ENCODE measurements at places on chromosomes 11 and 22.

GRCh38 chr22:24592058-24592850, 619 bp downstream of the LRRC75B start:
- no peak for DNase-seq

GRCh38 chr11:126560221-126560620, 204.7 kb downstream of the ST3GAL4 start:
- DNase-seq, result no peak

DNA sequence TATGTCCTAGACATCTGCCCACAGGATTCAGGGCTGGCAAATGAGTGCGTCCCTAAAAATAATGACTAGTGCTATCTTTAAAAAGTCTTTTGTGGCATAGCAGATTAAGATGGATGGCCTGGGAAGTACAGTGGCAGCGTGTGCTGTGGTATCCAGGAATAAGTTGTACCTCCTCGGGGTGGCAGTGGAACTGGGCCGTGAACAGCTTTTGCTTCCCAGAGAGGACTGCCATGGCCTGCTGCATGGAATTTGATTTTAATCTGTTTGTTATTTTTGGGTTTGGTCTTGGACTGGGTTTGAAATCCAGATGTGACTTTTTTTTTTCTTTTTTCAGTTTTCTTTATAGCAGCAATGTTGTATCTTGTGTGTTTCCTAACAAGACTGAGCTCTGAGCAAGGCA, 71.3 kb upstream of the PARVG start:
- no peak for DNase-seq

GRCh38 chr11:76206327-76207081, at the start of gene WNT11:
WNT11 (minus strand) TSS chr11:76206502; CDS start chr11:76206407, 95 bp downstream.
- no peak for DNase-seq

DNA sequence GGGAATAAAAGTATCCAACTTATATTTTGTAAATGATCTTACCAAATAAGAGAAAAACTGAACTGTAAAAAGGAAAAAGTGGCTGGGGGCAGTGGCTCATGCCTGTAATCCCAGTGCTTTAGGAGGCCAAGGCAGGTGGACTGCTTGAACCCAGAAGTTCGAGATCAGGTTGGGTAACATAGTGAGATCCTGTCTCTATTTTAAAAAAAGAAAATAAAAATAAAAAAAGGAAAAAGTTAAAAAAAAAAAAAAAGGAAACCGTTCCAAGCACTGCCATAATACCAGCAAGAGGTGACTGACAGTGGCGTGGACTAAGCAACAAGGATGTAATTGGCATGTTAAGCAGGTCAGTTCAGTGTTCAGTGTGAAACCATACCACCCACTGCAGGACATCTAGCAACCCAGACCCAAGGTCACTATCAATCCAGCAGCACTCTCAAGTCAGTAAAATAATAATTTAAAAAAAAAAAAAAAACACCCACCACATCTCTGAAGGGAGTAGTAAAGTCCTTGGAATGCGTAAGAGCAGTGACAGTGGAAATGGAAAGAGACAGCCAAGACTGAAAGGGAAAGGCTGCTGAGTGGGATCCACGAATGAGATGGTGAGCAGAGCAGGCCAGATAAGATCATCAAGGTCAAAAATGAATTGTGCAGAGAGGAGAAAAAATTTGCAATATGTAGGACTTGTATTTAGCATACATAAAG, 43.6 kb downstream of the MAPK1 start:
- no peak for DNase-seq

DNA sequence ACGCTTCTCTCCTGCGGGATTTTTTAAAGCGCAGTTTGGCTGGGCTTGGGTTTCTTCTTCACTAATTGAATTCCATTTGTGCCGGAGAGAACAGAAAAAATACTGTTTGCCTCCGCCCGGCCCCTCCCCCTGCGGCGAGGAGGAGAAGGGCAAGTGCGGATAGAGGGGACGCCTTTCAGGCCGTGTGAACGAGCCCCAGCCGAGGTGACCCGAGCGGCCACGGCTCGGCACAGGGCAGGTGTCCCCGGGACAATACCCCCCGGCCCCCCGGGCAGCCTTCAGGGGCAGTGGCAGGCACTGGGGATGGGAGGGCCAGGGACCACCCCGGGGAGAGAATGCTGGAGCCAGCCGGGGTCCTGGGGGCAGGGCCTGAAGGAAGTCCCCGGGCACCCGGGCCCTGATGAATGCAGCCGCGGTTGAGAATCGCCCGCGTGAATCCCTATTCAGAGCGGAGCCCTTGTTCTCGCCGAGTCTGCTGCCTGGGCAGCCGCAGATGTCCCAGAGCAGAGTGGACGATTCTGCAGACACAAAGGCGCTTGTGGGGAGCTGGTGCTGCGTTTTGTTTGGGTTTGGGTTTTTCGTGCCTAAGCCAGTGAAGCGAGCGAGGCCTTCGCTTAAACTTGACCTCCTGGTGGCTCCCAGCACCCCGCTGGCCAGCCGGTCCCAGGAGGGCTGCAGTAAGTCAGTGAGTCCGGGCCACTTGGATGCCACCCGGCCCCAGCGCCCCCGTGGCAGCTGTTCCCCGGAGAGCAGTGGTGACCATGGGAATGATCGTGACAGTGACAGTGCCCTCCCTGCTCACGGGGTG, 96.0 kb downstream of the WNT7B start:
- no peak for DNase-seq

DNA sequence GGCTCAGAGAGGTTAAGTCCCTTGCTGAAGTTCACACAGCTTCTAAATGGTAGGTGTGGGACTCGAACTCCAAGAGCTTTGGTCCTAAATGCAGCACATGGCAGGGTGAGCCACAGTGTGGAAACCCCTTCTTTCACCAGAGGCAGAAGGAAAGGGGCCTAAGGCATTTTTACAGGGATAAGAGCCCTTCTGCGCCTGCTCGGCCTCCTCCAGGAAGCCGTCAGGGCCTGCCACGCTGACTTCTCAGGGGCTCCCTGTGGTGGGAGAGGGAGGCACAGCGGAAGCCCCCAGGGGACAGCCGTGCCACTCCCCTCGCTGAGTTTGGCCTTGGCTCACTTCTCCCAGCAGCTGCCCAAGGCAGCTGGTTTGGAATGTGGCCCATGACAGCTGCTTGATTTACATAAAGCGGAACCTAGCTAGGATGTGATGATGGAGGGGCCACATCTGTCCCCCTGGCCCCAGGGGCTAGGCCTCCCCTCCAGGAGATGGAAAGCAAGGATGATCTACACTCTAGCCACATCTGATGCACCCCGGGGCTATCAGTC, 35.4 kb downstream of the CD82 start:
- DNase-seq, result peak; percentile 11

DNA sequence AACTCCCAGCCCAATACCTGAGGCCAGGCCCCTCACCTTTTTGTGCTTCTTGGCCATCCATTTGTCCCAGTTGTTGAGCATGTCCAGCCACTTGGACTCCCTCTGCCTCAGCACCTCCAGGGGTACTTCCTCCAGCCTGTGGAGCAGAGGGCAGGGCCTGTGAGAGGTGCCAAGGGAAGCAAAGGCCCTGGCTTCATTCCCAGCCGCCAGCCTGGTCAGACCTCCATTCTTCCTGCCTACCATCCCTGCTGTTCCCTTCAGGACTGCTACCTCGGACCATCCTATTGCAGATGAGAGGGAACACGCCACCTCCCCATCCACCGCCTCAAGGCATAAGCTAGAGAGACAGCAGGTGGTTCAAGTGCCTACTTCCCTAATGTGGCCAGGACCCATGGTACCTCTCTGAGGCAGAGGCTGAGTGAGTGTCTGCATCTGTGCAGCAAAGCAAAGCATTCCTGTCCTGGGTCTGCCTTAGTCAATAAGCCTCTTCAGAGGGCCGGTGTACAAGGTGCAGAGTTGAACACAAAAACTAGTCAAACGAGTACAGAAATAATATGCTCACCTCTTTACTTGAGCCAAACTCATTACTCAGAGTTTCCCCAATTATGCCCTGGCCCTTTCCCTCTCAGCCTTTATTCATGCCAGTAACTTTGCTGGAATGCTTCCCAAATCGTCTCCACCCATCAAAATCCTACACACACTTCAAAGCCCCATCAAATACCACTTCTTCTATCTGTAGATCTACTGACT, 15.4 kb upstream of the CASTOR1 start:
- no peak for DNase-seq

Measured in fibroblast of skin of right quadriceps (primary cell).